ENCODE measurements at places on chromosomes 11 and 22. TPM values are rescaled to one million over a fixed set of nuclear protein-coding genes. Genes with fewer than 3 reads are reported as not detected.

DNA sequence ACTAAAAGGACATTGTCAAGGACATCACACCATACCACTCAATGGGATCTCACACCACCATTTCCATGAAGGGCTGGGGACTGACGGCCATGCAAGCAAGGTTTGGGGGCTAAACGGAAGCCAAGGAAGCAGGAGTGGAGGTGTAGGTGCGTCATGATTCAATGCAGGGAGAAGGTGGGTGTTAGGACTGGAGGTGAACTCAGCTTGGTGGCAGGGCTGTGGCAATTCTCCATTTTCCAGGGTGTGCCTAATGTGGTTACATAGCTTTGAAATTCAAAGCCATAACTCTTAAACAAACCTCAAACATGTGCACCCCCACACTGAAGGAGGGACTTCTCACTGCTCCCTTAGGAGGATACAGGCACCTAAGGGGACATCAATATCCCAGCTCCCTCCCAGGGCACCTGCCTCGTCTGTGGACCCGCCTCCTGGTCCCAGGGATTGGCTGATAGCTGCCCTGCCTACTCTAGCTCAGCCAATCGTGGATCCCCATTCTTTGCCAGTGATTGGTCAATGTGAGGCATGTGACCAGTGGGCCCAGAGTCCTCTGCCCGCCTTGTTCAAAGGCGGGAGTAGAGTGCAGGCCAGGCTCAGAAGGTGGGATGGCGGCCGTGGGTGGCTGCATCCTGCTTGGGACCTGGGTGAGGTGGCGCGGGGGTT is 64.6 kb downstream of the CTTN start:
- H3K4me3 ChIP-seq, result no peak overlapping the region
- DNase-seq, result no peak
- H3K4me1 ChIP-seq, result no peaks in the 10 kb centered on the region
- no peaks in the 10 kb centered on the region for H3K27me3 ChIP-seq
- no peaks in the 10 kb centered on the region for H3K36me3 ChIP-seq
- H3K27ac ChIP-seq, result no peak overlapping the region

DNA sequence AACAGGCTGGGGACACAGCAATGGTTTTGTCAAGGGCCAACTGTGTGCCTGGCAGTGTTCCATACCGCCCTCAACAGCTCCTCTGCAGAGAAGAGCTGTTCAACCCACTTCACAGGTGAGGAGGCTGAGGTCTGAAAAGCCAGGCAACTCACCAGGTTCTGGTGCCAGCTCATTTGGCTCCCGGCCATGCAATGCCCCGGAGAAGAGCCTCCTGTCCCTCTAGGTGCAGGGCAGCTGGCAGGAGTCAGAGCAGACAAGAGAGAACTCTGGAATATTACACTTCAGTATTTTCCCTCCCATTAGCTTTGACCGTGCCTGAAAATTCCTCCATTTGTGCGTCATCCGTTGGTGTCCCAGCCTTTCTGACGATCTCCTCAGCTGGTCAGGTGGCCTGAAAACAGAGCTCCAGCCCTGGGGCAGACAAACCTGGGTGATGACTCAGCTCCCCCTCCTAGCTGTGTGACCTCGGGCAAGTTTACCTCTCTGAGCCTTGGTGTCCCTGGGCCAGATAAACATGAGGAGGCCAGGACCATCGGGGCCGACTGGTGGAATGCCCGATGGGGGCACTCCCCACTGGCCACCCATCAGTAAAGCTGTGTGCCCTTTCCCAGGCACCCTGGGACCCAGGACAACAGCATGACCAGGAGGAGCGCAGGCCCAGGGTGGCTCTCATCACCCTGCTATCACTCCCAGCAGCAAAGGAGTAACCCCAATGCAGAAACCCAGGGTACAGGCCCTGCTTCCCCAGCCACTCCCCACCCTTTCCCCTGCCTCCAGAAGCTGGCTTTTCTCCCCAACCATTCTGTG is 9.6 kb upstream of the C1QTNF6 start:
- peak overlapping the region; percentile 74 for H3K4me3 ChIP-seq
- peaks cover 49% of the 10 kb centered on the region for H3K4me1 ChIP-seq
- H3K36me3 ChIP-seq, result no peaks in the 10 kb centered on the region
- peak overlapping the region; percentile 98 for H3K27ac ChIP-seq
- DNase-seq, result no peak

GRCh38 chr11:11370255-11370961 is 17.4 kb upstream of the CSNK2A3 start:
- no peak overlapping the region for H3K4me3 ChIP-seq
- H3K4me1 ChIP-seq, result peaks cover 5% of the 10 kb centered on the region
- H3K36me3 ChIP-seq, result peaks cover 58% of the 10 kb centered on the region
- no peak for DNase-seq

GRCh38 chr11:13114566-13115379 is 105.7 kb downstream of the RASSF10 start:
- no peaks in the 10 kb centered on the region for H3K36me3 ChIP-seq
- H3K4me1 ChIP-seq, result peaks cover 9% of the 10 kb centered on the region
- no peak overlapping the region for H3K27ac ChIP-seq
- H3K4me3 ChIP-seq, result no peak overlapping the region
- DNase-seq, result peak; percentile 78

DNA sequence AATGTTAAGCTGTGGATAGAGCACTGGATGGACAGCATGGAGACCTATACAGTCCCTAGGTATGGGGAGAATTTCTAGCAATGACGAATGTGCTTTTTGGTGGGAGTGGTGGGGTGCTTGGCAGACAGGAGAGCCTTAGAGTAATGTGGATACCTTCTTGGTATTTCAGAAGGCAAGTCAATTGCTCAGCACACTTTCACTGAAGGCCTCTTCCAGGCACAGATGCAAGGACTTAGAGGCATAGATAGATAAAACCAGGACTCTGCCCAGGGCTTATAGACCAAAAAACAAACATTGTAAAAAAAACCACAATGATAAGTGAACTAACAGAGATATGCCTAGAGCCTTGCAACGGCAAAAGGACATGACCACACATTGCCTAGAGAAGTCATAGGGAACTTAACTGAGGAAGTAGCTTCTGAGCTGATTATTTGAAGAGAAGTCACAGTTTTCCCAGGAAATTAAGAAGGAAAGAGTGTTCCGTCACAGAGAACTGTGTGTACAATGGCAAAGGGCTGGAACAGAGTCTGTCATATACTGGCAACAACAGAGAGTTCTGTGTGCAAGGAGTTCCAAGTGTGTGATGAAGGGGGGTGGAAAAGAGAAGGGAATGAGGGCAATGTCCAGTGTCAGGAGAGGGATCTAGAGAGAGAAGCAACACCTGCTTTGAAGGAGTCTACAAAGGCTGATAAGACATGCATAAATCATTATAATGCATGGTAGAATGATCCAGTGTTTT is 65.9 kb upstream of the PICALM start:
- no peaks in the 10 kb centered on the region for H3K27me3 ChIP-seq
- H3K27ac ChIP-seq, result no peak overlapping the region
- no peaks in the 10 kb centered on the region for H3K4me1 ChIP-seq
- H3K36me3 ChIP-seq, result no peaks in the 10 kb centered on the region
- DNase-seq, result no peak

GRCh38 chr11:267491-267994 is 10.7 kb upstream of the NLRP6 start:
- H3K27ac ChIP-seq, result peak overlapping the region; percentile 65
- no peak for DNase-seq
- H3K4me3 ChIP-seq, result peak overlapping the region; percentile 36
- H3K36me3 ChIP-seq, result no peaks in the 10 kb centered on the region

DNA sequence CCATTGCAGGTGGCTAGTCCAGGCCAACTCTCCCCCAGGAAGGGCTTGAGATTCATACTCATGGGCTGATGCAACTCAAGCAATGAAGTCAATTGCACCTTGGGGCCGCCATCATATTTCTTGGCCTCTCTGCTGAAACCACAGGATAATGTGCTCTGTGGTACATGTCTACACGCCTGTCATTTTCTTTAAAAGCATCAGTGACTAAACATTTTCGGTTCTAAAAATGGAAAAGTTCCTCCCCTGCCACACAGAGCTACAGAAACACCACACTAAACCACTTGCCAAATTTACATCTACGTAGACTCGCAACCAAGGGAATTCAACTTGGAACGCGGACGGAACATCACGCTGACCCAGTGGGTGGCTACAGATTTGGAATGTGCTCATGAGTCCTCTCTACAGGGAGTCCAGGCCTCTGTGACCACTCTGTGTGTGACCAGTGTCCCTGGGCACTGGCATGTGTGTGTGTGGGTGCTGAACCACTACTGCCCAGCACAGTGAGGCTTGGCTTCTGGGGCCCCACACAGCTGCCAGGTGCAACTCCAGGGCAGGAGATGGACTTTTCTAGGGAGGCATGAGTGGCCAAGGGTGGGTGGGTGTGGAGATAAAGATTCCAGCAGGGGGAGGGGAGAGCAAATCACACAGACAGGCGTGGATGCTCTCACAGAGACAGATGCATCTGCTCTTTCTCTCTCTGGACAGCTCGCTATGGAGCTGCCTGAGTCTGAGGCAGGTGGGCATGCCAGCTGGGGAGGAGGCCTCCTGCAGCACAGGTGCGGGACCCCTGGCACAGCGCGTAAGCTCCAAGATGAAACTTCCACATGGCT is 261.9 kb downstream of the CTTN start:
- peaks cover 22% of the 10 kb centered on the region for H3K4me1 ChIP-seq
- H3K27ac ChIP-seq, result no peak overlapping the region
- no peak overlapping the region for H3K4me3 ChIP-seq
- H3K36me3 ChIP-seq, result no peaks in the 10 kb centered on the region

- no peaks in the 10 kb centered on the region for H3K36me3 ChIP-seq
- peaks cover 4% of the 10 kb centered on the region for H3K4me1 ChIP-seq
- H3K27ac ChIP-seq, result no peak overlapping the region
- no peak overlapping the region for H3K4me3 ChIP-seq
Observed at GRCh38 chr11:68677432-68677831, 6.9 kb upstream of the GAL start.

DNA sequence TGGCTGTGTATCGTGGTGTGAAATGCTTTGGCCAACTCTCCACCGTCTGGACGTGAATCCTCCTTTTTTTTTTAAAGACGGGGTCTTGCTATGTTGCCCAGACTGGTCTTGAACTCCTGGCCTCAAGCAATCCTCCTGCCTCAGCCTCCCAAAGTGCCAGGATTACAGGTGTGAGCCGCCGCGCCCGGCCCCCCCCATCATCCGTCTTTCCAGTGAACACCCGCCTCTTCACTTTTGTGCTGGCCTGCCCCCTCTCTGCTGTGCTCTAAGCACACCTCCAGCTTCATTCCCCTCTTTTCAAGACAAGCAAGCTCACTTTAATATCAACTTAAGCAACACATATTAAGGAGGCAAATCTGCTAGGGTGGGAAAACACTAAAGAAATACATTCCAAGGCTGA is 35.3 kb downstream of the IGSF9B start:
- no peak overlapping the region for H3K4me3 ChIP-seq
- H3K4me1 ChIP-seq, result peaks cover 12% of the 10 kb centered on the region
- DNase-seq, result no peak
- peaks cover 85% of the 10 kb centered on the region for H3K36me3 ChIP-seq
- no peaks in the 10 kb centered on the region for H3K27me3 ChIP-seq
- no peak overlapping the region for H3K27ac ChIP-seq

- no peak overlapping the region for H3K4me3 ChIP-seq
- no peaks in the 10 kb centered on the region for H3K27me3 ChIP-seq
- H3K27ac ChIP-seq, result no peak overlapping the region
- peaks cover 42% of the 10 kb centered on the region for H3K4me1 ChIP-seq
- H3K36me3 ChIP-seq, result peaks cover 3% of the 10 kb centered on the region
Observed at GRCh38 chr11:19848219-19848618, 135.6 kb downstream of the NAV2 start.

DNA sequence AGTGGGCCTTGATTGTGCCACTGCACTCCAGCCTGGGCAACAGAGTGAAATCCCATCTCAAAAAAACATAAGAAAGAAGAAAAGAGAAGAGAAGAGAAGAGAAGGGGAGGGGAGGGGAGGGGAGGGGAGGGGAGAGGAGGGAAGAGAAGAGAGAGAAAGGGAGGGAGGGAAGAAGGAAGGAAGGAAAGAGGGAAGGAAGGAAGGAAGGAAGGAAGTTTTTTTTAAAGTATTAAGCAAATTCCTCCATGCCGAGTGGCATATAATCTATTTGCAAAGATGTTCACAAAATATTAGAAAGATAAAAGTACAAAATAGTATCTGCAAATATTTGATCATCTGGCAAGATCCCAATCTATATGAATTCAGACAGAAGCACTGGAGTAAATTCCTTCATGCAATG is 10.5 kb upstream of the CFAP300 start:
- H3K4me1 ChIP-seq, result no peaks in the 10 kb centered on the region
- H3K27ac ChIP-seq, result no peak overlapping the region
- DNase-seq, result no peak
- no peaks in the 10 kb centered on the region for H3K27me3 ChIP-seq
- no peaks in the 10 kb centered on the region for H3K36me3 ChIP-seq
- no peak overlapping the region for H3K4me3 ChIP-seq

DNA sequence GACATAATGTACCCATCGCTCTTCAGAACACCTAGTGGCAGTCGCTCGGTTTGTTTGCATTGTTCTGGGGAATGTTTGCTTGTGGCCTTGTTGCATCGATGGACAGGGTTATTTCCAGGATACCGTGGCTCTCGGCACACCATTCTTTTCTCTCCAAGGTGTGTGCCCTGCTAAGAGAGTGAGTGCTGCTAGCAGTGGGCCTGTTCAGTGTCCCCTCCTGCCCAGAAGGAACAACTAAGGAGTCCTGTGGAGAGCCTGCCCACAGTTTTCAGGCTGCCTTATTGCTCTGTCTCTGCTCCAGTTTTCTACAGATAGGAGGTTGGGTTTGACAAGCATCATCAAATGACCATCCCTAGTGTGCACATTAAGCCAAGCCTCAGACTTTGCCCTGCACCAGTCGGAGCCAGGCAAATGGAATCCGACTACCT is 1.4 kb downstream of the CRY2 start:
- H3K27me3 ChIP-seq, result no peaks in the 10 kb centered on the region
- H3K36me3 ChIP-seq, result no peaks in the 10 kb centered on the region
- H3K4me3 ChIP-seq, result peak overlapping the region; percentile 91
- no peak for DNase-seq

DNA sequence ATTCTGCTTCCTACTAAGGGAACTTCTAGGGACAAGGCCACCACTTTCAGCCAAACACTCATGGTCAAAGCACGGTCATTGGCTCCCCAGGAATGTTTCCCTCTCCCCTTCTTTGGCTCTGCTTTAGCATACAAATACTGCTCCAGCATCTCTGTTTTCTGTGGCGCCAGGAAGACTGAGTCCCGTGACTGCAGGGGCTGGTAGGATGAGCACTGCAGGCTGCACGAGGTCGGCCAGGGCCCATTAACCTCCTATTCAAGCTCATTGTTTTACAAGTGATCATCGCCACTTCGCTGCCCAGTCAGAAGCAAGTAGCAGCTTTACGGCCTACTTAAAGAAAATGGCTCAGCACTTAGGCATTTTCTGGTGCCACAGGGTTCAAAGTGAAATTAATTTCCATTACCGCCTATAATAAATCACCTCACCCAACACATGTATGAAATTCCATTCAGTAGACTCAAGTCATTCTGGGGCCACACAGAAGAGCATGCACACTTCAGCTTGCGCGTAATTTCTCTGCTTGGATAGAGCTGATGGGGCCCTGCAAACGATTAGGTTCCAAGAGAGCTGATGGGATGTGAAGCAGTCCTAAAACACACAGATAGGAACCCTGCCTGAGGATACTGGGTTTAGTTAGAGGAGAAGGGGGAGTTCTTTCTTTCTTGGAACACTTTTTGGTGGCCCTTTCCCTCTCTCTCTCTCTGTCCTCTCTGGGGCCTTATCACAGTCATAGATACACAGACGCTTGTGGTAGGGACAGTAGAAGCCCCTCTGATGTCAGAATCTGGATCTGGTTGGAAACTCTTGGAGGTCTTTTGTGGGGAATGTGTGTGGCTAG is 173.7 kb downstream of the KIF18A start:
- no peaks in the 10 kb centered on the region for H3K36me3 ChIP-seq
- no peaks in the 10 kb centered on the region for H3K4me1 ChIP-seq
- H3K4me3 ChIP-seq, result no peak overlapping the region
- no peak for DNase-seq

The SBF1 gene
- 104 TPM for total RNA-seq

The PANX2 gene
- 0.71 TPM for total RNA-seq

The KDM4D gene
- under 0.01 TPM for total RNA-seq

The CFAP300 gene
- 0.83 TPM for total RNA-seq

The CRYBB2 gene
- not detected for total RNA-seq

The OR52N4 gene
- total RNA-seq, result not detected

The POU2AF2 gene
- not detected for total RNA-seq

All from esophagus muscularis mucosa (tissue), 4 donors.